A549 treated with CORT108297 at 1 μM for 4 hours (cell line): ENCODE measurements at places on chromosomes 4 and X. TPM values are rescaled to one million over a fixed set of nuclear protein-coding genes. Genes with fewer than 3 reads are reported as not detected.

The LDB2 gene
- not detected in 5 replicates for total RNA-seq

The PCDH19 gene
- total RNA-seq: 0.01 to 0.16 TPM (median 0.03 TPM) in 5 replicates

The DMRTC1 gene
- total RNA-seq: 0.07 TPM in 1 of 5 replicates, not detected in the others

The CTSO gene
- total RNA-seq: 0.74 to 1.2 TPM (median 0.96 TPM) in 5 replicates

The TLL1 gene
- 0.09 to 0.30 TPM (median 0.15 TPM) in 5 replicates for total RNA-seq

The GRPR gene
- total RNA-seq: 0.03 to 0.13 TPM (median 0.06 TPM) in 5 replicates

The BMX gene
- not detected in 5 replicates for total RNA-seq

The MBNL3 gene
- total RNA-seq: 0.01 TPM in 1 of 5 replicates, not detected in the others

The GAGE1 gene
- not detected in 5 replicates for total RNA-seq

The PAK3 gene
- 0.04 to 0.11 TPM (median 0.09 TPM) in 3 of 5 replicates, not detected in the others for total RNA-seq

The RAB9B gene
- total RNA-seq: 0.02 to 0.05 TPM (median 0.03 TPM) in 3 of 5 replicates, not detected in the others

The SLC4A4 gene
- total RNA-seq: 1.3 to 2.5 TPM (median 1.9 TPM) in 5 replicates

The FRMD7 gene
- not detected in 5 replicates for total RNA-seq
